NCI-H510A treated with DMSO at 0.1 percent for 48 hours (cell line): ENCODE measurements at places on chromosomes 3 and 15.

- no peak for DNase-seq
These were observed 42.3 kb downstream of the ZDHHC19 start for GRCh38 chr3:196168808-196169391.

- DNase-seq: no peak
These were observed 199.2 kb downstream of the GHSR start for GRCh38 chr3:172249039-172249438.

DNA sequence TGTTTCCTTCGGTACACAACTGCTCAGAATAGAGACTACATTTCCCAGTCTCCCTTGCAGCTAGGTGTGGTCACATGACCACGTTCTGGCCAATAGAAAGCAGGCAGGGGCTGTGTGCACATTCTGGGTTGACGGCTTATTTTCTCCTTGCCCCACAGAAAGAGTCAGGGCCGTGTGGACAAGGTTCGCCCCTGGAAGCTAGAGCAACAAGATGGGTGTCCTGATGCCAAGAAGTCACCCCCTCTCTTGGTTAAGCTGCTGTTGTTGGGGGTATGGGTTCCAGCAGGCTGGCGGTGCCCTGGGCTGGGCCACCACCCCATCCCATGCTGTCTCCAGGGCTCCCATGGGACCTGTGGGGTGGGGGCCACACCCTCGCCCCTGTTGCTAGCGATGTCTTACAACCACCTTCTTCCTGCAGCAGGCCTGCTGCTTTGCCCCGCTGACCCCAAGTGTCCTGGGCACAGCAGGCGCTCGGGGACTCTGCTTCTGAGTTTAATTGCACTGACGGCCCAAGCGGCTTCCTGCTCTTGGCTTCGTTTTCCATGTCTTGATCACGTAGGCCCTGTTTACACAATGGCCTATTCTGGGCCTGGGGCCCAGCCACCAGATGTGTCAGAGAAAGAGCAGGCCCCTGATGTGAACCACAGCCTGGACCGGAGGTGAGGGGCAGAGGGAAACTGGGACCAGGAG, 24.9 kb downstream of the ABTB1 start:
- peak; percentile 30 for DNase-seq

- DNase-seq: no peak
These were observed 4.1 kb upstream of the TGM5 start for GRCh38 chr15:43270676-43271306.

GRCh38 chr3:74532446-74532845, 82.0 kb downstream of the CNTN3 start:
- DNase-seq: no peak

GRCh38 chr15:65091946-65092770, 15.6 kb downstream of the KBTBD13 start:
- no peak for DNase-seq

GRCh38 chr3:182309120-182309519, 484.2 kb upstream of the ATP11B start:
- no peak for DNase-seq

DNA sequence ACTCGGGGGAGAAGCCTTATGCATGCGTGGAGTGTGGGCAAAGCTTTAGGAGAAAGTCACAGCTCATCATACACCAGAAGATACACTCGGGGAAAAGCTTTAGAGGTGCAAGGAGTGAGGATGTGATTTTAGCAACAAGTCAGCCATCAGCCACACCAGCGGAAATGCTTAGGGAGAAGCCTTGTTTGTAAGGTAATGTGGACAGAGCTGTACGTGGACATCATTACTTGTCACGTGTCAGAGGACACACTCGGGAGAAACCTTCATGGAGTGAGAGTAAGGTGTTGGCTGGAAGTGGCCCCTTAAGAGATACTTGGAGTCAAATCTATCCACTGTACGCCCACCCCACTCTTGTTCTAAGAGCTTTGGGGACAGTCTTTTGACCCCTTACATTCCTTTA, 28.7 kb downstream of the ZNF589 start:
- no peak for DNase-seq

- no peak for DNase-seq
These were observed 1188.0 kb upstream of the CADM2 start for GRCh38 chr3:83770664-83771402.
